ENCODE measurements at places on chromosomes 1 and 21.

DNA sequence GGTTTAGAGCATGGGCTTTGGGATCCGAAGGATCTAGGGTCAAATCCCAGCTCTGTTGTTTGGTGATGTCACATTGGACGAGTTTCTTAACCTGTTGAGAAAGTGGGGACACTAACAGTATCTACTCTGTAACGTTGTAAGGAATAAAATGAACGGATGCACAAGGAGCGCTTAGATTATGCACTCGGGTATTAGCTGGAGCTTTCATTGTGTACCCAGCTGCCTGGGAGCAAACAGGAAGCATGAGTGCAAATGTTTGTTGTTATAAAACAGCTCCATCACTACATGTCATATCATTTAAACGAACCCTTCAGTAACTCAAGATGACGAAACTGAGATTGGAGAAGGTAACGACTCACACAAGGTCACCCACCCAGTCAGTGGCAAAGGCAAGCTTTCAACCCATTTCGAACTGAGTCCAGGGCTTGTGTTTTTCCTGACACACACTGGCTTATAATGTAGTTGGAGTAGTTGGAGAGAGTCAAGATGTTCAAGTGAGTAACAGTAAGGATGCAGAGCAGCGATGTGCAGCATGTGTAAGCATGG, 16.2 kb upstream of the SLC6A17 start:
- DNase-seq, result no peak

DNA sequence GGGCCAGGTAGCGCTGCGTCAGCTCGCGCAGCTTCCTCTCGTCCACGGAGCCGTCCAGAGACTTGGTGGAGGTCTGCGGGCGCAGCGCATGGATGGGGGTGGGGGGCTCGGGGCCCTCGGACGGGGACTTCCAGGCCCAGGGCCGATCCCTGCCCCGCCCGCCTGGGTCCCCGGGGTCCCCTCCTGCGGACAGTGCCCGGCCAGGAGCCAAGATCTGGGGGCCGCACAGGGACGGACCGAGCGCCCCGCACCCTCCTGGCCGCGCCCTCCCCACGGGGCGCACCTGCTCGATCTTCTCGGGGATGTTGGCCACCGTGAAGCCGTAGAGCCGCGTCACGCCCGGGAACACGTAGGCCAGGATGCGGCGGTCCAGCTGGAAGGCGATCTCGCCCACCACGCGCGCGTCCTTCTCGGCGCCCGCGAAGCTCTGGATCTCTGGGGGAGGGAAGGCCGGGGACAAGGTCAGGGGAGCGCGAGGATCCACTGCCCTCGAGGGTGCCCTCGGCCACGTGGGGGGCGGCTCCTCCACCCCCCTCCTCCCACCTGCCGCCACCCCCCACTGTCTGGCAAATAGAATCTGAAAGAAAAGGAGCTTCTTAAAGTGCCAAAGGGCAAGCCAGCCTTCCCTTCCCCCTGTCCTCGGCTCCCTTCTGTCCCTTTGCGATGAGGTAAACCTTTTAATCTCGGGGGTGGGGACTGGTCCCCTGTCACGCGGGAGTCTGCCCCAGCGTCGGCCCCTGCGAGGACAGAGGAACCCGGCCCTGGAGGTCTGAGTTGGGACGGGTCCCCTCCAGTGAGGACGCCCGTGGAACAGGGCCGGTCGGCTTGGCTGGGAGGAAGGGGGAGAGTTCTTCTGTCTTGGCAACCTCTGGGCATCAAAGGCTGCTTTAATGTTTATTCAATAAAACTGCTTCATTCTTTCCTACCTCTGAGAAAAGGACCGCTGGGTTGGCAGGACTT, 6.5 kb upstream of the FTCD start:
- DNase-seq, result no peak

DNA sequence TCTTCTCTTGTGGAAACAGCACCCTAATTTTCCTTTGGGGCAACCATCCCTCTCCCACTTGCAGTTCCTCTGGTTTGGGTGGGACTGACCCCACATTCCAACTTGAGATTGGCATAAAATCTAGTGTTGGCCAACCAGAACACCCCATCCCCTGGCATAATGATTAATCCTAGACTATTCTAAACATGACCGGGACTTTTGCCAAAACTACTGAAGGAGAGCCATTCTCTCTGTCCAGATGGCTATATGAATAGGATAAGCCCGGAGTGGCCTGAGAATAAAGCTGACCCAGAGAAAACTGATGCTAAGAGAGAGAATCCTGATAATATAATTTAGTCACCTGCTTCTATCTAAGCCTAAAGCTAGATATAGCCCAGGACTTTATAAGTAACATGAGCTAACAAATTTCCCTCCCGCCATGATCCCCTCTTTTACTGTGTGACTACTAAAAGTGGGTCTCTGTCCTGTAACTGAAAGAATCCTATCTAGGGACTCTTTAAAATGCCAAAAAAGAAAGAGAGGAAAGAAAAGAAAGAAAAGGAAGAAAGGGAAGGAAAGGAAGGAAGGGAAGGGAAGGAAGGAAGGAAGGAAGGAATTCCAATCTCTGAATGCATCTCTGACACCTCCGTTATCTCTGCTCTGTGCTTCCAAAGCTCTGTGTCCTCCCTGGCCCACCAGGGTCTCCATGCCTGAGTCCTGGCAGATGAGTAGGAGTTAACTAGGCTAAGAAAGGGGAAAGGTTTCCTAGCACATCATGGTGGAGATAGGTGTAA, 28.0 kb upstream of the NRDC start:
- DNase-seq, result no peak

DNA sequence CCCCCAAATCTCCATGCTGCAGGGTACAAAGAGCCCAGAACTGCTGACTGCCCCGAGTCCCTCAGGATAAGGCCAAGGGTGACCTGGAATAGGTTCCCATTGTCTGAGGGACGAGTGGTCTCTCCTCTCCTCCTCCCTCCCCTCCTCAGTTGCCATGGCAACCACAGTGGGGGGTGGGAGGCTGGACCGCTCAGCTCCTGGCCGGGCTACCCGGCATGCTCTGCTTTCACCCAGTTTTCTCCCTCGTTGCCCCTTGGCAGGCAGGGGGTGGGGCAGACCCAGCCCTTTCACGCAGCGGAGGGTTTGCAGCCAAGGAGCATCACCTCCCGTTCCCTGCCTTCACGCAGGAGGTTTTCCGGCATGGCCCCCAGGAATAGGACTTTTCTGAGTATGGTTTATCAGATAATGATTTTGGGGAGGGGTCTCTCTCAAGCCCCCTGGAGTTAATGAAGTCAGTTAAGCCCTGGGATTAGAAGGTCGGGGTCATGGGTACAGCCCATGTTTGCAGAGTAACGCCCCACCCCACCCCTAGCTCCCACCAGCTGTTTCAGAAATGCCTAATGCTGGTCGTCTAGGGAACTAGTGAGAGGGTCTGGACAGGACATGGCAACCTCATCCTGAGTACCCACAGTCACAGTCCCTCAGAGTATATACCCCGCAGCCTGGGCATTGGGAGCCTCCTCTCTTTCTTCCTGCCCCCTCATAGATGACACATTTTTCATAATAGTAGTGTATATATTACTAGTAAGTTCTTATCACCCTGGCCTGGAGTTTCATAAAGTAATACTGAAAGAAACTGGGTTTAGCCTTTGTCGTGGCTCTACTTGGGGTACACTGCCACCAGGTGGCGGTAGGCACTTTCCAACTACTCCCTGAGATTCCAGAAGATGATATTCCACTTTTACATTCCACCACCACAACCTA, 20.7 kb downstream of the C1QB start:
- DNase-seq, result no peak

GRCh38 chr1:15153184-15153841, at the start of gene TMEM51:
TMEM51 (plus strand) TSS chr1:15153747; CDS start chr1:15215088, 61,341 bp downstream.
- DNase-seq, result no peak

GRCh38 chr1:6209661-6210580, 4.0 kb downstream of the RNF207 start:
- no peak for DNase-seq

- peak; percentile 48 for DNase-seq
Measured at GRCh38 chr1:155125946-155126555, 1.6 kb upstream of the EFNA1 start.

DNA sequence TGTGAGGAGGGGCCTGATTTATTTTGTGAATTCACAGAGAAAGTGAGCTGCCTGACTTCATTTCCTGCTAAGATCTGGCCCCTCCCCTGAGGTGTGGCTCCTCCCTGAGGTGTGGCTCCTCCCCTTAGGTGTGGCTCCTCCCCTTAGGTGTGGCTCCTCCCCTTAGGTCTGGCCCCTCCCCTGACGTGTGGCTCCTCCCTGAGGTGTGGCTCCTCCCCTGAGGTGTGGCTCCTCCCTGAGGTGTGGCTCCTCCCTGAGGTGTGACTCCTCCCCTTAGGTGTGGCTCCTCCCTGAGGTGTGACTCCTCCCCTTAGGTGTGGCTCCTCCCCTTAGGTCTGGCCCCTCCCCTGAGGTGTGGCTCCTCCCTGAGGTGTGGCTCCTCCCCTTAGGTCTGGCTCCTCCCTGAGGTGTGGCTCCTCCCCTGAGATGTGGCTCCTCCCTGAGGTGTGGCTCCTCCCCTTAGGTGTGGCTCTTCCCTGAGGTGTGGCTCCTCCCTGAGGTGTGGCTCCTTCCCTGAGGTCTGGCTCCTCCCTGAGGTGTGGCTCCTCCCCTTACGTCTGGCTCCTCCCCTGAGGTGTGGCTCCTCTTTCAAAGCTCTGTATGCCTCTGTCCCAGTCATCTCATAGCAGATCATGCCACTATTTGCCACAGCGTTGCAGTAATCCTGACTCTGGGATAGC, 26.9 kb upstream of the LRRC3 start:
- DNase-seq, result no peak

DNA sequence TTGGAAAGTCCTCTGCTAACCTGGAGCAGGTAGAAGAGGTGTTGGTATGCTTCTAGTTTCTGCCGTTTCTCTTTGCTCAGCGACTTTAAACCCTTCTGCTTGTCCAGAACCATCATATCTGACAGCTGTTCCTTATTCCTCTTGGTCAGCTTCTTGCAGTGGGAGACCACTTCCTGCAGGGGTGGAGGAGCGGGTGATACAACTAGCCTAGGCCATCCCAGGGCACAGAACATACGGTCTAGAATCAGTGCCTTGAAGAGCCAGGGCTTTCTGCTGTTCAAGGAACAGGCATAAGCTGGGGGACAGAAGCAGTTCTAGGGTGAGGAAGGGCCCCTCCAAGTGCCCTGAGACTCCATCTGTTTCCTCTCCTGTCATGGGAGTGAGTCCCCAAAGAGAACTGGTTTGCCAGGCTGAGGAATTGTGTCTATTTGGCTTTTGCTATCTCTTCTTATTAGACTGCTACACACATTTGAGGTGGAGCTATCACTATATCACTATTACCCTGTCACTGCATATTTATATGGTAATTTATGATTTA, 32.5 kb downstream of the IQGAP3 start:
- no peak for DNase-seq

DNA sequence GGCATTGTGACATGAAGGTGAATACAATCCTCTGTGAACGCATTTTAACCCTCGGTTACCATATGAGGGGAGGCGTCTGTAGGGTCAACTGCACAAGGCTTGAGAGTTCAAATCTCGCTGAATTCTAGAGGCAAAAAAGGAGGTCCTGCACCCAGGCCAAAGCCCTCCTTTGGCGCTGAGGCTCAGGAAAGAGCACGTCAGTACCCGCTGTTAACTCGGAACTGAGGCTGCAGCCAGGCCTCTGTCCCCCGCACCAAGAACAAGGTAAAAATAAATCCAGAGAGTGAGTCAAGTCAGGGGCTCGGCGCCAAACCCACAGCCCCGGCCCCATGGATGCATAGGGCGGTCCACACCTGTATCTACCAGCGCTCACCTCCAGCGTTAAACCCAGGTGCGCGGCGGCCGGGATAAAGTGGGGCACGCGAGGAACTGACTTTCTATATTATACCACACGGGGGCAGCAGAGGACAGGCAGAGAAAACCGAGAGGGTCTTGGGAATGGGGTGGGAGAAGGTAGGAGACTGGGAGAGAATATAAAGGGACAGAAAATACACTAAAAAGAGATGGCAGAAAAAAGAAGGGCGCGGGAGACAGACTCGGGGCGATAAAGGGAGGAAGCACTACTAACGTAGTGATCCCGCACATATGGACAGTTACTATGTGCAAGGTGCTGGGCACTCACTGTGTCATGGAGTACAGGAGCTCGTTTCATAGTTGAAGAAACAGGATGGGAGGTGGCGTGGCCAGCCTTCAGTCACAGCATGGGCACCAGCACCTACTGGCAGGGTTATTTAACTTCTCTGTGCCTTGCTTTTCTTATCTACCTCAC, 54.9 kb downstream of the DMRTA2 start:
- DNase-seq, result peak; percentile 14

DNA sequence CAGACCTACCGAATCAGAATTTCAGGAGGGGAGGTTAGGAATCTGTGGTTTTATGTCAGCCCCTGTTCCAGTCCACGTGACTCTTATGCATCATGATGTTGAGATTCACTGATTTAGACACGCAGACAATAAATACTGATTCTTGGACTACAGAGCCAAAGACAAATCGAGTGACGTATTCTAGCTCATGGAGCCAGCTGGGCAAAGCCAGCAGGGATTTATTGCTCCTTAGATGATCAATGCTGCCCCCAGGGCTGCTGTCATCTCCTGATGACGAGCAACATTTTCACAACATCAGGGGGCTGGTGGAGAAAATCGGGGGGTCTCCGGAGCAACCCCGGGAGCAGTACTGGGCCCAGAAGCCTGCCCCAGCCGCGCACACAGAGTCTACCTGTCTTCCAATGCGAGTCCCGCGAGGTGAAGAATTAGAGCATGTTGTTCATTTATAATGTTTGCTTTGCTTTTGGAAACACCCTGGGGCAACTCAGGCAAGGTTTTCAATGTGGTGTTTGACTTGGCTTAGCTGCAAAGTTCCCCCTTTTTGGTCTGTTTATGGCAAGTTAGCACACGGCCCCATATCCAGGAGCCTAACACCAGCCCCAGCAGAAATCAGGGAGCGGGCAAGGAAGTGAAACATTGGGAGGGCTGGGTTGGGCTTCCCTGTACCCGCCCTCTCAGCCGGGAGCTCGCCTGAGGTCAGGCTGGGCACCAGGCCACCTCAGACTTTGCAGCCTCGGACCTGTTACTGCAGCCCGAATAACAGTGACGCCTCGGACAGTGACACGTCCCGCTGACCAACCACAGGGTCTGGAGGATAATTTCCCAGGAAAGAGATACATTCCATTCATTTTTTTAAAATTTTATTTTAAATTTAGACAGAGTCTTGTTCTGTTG, 19.9 kb upstream of the CLDN14 start:
- no peak for DNase-seq

GRCh38 chr21:38897532-38898421, 92.0 kb downstream of the ETS2 start:
- DNase-seq, result no peak

- DNase-seq, result no peak
Measured at GRCh38 chr1:197614916-197615692, 160.2 kb downstream of the DENND1B start.

- no peak for DNase-seq
Measured at GRCh38 chr1:106465666-106466065, 590.8 kb upstream of the PRMT6 start.

GRCh38 chr1:1946540-1946939, 27.5 kb upstream of the TMEM52 start:
- DNase-seq, result no peak

DNA sequence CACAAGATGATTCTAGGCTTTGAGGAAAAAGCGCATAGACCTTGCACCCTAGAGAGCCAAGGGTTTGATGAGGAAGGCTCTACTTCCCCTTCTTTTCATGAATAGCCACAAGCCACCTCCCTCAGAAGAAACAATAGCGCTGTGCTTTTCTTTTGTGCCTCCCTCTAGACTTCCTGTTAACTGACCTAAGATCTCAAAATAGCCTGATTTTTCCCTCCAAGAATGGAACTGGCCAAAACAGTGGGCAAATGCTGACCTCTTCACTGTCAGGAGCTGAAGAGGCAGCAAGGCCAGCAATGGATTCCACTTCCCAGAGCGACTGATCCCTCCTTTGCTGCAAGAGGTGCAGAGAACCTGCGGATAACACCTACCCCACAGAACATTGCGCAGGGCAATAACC, 362.8 kb downstream of the KCNH1 start:
- DNase-seq, result no peak

All from amygdala (tissue), 56 donors.